Mammary microvascular endothelial cell (primary cell): ENCODE measurements at places on chromosomes 4 and X. TPM values are rescaled to one million over a fixed set of nuclear protein-coding genes. Genes with fewer than 3 reads are reported as not detected.

Gene GPR78
- not detected in 2 replicates for total RNA-seq

Gene NUDT11
- total RNA-seq: 0.59 and 1.1 TPM in 2 replicates

Gene TLR10
- total RNA-seq: not detected in 2 replicates

Gene HTN3
- not detected in 2 replicates for total RNA-seq

Gene PLXNA3
- total RNA-seq: 4.5 and 4.9 TPM in 2 replicates

Gene EXOC1L
- not detected in 2 replicates for total RNA-seq
